ENCODE measurements at places on chromosomes 7 and 10.

DNA sequence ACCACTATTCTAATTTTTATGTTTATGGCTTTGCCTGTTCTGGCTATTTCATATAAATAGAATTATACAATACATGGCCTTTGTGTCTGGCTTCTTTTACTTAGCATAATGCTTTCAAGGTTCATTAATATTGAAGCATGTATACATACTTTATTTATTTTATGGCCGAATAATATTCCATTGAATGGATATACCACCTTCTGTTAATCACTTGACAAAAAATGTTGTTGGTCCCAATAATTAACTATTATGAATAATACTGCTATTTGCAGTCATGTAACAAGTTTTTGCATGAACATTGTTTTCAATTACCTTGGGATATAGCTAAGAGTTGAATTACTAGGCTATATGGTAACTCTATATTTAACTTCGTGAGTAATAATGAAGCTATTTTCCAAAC is 767.5 kb downstream of the INHBA start:
- no peak for DNase-seq

GRCh38 chr10:46018453-46019176 is 11.8 kb downstream of the NCOA4 start:
- DNase-seq: no peak

DNA sequence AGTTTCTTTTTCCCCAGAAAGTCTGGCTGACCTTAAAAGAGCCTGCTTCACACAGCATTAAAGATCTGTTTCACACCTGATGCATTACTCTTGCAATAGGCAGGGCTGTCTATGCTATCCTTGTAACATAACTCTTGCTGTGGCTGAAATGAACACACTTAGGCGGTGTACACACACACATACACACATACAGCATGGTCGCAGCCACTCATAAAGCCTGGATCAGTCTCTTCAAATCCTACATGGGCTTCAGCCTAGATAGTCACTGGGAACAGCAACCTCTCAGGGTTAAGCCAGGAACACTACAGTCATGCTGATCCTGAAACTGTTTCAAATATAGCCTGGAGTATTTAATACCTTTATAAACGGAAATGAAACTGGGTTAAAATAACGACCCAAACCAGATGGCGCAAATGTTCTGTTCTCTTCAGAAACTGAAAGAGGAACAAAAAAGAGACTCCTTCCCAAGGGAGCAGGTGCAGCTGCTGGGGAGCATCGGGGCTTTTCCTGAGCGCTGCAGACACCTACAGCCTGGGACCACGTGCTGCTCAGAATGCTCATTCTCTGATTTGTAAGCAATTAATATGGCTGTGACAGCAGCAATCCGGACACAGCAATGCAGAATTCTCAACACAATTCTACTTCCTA is 61.0 kb upstream of the SFMBT2 start:
- no peak for DNase-seq

DNA sequence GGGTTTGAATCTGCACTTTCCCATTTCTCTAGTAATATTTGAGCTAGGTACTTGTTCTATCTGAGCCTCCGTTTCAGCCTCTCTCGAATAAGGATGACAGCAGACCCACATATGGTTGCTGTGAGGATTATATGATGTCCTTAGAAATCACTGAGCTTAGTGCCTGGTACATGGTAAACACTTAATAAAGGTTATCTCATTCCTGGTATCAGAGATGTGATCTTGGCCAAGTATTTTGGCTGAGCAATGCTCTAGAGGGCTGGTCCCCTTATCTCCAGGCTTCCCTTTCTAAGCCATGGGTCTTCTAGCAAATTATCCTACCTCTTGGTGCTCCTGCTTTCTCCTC is 407 bp upstream of the MKRN1 start:
- DNase-seq: no peak

DNA sequence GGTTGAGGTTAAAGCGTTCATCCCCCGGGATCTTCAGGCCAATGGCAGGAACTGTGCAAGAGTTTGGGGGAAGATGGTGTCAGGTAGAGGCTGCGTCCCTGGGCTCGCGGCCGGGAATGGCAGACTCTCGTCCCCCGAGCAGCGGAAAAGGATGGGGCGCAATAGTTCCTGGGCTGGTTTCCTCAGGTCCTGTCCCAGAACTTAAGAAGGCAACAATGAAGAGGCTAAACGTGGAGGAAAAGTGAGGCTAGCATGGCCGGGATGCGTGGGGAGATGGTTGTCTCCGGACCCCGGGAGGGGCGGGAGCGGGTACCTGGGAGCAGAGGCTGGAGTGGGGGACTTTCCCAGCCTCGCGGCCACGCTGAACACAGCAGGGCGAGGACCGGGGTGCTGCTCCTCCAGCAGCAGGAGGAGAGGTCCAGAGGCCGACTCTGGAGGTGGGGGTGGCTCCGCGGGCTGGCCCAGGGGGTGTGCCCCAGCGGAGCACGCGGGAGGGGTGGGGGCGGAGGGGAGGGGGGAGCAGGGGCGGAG is 882 bp downstream of the IRF5 start:
- no peak for DNase-seq

DNA sequence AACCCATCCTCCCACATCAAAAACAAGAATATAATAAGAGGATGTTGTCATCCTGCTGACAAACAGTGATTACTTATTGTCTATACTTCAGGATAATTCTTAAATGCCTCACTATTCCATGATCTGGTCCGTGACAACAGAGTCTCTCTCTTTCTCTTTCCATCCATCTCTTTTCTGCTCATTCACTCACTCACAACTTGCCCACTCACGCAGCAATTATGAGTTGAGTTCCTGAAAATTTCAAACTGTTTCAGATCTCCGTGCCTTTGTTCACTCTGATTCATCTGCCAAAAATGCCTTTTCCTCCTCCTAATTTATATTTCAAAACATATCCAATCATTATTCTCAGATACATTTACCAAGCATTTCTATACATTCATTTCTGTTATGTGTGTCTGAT is 1.4 kb downstream of the OR6B1 start:
- DNase-seq: no peak

DNA sequence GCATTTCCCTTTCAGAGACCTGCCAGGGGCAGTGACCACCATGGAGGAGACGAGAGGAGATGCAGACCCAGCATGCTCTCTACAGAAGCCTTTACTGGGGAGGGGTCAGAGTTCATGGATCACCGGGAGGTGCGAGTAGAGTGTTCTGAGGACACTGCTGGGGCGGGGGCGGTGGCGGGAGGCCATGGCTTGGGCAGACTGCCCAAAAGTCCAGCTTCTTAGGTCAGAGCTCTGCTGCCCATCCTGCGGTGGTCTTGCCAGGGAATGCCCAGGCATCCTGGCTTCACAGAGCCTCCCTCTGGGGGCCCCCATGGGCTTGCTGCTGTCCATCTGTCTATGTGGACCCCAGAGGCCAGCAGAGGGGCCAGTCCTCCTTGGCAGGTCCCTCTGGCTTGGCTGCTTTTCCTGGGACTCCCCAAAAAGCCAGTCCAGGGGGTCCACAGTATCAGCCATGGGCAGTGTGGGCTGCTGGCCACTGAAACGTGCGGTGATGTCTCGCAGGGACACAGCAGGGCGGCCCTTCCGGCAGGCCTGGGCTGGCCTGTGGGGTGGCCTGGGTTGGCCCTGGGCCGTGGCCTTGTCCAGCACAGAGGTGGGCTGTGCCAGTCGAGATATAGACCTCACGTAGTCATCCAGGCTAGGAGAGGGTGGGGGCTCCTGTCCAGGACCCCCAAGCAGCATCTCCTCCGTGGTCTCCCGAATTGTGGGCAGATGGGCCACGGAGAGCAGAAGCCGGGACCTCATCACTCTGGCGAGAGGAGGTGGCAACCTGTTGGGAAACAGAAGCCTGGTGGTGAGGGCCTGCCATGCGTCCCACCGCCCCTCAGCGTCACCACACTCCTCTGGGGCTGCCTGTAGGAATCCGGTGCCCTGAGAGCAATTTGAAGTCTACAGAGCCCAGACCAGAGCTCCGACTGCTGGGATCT is 1.1 kb downstream of the DEPP1 start:
- DNase-seq: no peak

GRCh38 chr10:22831586-22831985 is 96.3 kb upstream of the ARMC3 start:
- no peak for DNase-seq

- DNase-seq: no peak
Measured at GRCh38 chr10:99280472-99280871, 44.8 kb upstream of the HPSE2 start.

GRCh38 chr7:95340491-95340890 is 16.2 kb upstream of the PON1 start:
- no peak for DNase-seq

- no peak for DNase-seq
Measured at GRCh38 chr7:26293569-26294308, 2.1 kb downstream of the SNX10 start.

DNA sequence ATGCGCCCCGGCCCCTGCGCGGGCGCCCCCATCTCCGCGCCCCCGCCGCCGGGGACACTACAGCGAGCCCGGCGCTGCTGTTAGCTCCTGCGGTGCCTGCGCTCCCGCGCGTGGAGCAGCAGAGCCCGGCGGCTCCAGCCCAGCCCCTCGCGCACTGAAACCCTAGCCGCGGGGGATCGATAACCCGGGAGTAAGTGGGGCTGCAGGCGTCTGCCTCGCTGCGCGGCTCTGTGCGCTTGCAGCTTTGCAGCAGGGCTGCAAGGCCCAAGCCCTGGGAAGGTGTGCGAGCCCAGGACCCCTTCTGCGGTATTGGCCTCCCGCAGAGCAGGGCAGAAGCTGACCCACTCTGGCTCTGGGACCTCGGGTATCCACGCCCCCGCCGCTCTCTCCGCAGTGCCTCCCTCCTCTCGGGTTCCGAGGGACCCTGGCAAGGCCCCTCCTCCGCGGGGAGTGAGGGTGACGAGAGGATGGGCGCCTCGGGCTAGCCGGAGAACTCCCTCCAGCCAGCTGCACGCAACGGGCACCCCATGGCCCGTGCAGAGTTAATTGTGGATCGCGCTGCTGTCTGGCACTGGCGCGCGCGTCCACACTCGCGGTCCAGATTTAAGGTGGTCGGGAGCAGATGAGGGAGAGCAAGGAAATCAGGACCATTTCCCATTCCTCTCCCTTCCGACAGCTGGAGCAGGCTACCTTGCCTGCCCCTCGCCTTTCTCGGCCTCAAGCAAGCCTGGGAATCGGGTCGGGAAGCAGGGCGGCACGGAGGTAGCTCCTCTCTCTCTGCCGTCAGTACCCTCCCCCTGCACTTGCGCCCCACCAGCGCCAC is 2.1 kb downstream of the SHH start:
- no peak for DNase-seq

- no peak for DNase-seq
Measured at GRCh38 chr10:133282846-133283390, 6.2 kb upstream of the ADAM8 start.

- no peak for DNase-seq
Measured at GRCh38 chr7:155141562-155141961, 71.4 kb downstream of the HTR5A start.

GRCh38 chr7:149735779-149736477 is 37.5 kb downstream of the ZNF467 start:
- DNase-seq: no peak

- no peak for DNase-seq
Measured at GRCh38 chr7:49255054-49255453, 330.7 kb downstream of the CDC14C start.

DNA sequence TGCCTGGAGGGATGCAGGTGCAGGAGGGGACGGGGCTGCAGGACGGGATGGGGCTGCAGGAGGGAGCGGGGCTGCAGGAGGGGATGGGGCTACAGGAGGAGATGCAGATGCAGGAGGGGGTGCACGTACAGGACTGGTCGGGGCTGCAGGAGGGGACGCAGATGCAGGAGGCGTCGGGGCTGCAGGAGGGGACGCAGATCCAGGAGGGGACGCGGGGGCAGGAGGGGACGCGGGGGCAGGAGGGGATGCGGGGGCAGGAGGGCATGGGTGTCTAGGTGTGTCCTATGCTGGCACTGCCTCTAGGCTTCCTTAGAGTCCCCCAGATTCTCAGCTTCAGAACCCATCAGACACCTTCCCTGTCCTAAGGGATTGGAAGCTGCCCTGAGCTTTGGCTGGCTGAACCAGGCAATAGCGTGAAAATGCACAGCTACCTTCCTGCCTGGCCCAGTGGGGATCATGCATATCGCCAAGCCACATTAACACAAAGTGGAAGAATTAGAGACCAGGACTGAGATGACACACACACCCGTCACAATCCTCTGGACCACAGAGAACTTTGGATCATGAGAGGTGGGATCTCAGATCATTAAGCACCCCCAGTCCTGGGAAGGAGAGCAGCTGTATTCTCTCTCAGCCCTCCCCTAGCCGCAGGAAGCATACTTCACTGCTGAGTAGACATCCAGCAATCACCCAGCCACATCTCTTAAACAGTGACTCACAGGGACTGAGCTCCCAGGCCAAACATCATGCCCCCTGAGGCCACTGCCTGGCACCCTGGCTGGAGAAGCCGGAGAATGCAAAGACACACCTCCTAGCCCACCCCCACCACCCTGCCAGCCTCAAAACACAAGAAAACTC is 67.3 kb downstream of the VWA2 start:
- DNase-seq: no peak

DNA sequence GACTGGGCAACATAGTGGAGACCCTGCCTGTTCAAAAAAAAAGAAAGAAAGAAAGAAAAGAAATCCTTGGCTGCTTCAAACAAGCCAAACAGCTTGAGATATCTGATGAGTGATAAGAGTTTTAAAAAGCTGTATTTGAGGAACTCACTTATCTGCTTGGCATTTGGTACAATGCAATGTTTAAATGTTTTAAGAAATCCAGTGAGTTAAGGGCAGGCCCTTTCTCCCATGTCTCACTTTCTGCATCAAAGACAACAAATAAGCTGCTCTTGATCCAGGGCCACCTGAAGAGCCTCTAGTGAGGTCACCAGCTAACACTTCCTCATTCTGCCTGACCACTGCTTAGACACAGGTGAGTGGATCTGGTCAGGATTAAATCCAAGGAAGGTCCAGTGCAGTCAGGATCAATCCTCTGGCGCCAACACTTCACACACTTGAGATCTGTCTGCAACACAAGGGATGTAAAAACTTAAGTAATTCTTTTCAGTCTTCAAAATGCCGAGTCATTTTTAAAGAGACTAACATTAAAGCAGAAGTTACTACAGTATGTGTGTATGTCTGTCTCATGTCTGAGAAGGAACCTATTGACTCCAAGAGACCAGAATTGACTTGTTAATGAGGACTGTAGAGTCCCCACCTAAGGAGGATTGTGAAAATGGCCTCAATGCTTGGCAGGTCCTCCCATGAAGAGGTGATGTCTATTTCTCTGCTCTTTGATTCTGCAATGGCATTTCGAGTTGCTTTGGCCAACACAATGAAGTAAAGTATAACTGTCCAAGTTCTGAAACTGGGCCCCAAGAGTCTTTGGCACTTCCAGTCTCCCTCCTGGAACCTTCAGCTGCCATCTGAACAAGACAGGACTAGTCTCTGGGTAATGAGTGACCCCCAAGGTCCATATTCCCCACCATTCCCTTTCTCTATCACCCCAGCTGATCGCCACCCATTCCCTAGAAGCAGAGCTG is 43.1 kb downstream of the CREB3L2 start:
- DNase-seq: no peak
